Left forelimb (tissue), 1 donor: ENCODE measurements at places on chromosomes 12 and 14.

GRCh38 chr14:57182760-57183503 is 85.8 kb downstream of the EXOC5 start:
- DNase-seq = no peak

DNA sequence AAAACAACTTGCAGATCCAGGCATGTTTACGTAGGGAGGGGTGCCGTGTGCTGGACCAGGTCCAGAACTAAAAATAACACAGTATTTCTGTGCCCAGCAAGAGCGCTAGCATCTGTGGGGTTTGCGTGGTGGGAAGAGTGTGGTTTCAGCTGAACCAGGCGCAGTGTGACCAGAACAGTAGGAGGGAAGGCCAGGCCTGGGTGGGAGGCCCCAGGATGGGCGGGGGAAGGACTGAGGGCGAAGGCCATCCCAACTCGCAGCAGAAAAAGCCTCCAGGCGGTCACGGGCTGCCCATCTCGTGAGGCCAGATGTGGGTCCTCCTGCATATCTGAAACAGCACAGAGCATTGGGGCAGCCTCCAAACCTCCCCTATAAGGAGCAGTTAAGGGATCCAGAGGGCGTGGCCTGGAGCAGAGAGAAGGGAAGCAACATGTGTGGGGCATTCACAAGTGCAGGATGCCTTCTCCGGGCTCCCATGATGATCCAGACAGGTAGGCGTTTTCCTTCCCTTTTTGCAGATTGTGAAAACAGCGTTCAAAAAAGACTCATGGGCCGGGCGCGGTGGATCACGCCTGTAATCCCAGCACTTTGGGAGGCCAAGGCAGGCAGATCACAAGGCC is 17.8 kb upstream of the CD9 start:
- DNase-seq = no peak

- DNase-seq = no peak
Measured at GRCh38 chr14:81260732-81261131, 40.0 kb upstream of the GTF2A1 start.

- no peak for DNase-seq
Measured at GRCh38 chr12:98126637-98127335, 388.6 kb upstream of the TMPO start.

DNA sequence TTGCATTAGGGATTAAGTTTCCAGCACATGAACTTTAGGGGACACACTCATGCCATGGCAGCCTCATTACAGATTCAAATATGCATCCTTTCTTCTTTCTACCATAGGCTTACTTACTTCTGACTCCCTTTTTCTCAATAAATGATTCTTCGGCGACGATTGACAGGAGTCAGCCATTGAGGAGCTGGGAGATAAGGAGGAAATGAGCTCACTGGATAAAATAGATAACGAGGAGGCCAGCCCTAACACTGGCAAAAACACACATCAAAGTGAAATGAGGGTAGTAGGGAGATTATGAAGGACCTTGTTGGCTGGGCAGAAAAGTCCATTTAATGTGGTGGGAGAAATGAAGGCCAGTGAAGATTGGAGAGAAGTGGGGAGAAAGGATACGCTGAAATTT is 172.2 kb downstream of the SLC41A2 start:
- no peak for DNase-seq
